ENCODE measurements at places on chromosomes 11 and 22.

DNA sequence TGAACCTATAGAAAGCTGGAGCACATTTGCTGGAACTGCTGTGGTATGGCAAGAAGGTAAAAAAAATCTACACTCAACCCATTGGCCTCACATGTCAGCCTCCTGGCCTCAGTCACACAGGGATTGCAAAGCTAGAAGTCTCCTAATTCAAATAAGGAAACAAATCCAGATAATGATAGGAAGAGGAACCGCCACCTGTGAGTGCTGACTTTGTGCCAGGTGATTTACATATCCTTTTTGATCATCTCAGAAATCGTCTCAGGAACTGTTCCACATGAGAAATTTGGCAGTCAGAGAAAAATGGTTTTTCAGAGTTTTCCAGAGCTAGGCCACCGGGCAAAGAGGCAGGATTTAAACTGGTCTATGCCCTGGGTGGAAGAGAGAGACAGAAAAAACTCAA, 986 bp downstream of the NLRP10 start:
- no peak for DNase-seq

DNA sequence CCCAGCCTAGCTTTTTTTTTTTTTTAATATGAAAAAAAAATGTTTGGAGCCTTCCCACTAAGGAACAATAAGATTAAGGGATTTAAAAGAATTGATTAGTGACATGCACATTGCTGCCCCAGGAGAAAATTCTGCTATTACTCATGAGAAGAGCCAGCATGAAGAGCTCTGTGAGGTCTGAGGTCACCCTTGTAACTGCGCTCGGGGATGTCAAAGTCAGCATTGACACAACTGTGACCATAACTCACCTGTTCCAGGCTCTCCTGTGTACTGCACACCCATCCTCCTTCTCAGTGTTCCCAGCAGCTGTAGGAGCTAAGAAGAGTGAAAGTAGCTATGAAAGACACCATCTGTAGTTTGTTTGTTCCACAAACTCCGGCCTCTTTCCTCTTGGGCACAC, 109.8 kb upstream of the FGF3 start:
- DNase-seq, result no peak

GRCh38 chr22:47588578-47588960, 826.1 kb downstream of the TBC1D22A start:
- no peak for DNase-seq

DNA sequence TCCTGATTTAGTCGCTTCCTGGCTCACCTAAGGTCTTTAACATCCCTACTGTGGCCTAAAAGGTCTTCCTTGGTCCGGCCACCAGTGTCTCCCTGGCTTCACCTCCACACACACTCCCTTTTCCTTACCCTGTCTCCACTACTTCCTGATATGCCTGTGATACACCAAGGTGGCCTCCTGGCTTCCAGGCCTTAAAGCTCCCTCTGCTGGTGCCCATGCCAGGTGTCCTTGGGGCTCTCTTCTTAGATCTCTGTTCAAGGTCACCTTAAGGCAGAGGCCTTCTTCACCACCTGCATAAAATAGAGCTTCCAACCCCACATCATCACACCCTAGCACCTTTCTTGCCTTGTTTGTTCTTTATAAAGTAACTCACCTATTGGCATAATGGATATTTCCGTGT, 787.7 kb downstream of the NTM start:
- DNase-seq, result no peak

GRCh38 chr11:47611348-47611794, 17.2 kb upstream of the C1QTNF4 start:
- peak; percentile 65 for DNase-seq

Measured in midbrain (tissue), 1 donor.